ENCODE measurements at places on chromosomes 13 and 19. TPM values are rescaled to one million over a fixed set of nuclear protein-coding genes. Genes with fewer than 3 reads are reported as not detected.

Gene FFAR3
- total RNA-seq = not detected

Gene NANOS3
- 0.83 TPM for total RNA-seq

- DNase-seq = no peak
Observed at GRCh38 chr13:46620029-46620428, 67.1 kb downstream of the LRCH1 start.

- DNase-seq = no peak
Observed at GRCh38 chr19:16180611-16181010, 4.6 kb upstream of the FAM32A start.

DNA sequence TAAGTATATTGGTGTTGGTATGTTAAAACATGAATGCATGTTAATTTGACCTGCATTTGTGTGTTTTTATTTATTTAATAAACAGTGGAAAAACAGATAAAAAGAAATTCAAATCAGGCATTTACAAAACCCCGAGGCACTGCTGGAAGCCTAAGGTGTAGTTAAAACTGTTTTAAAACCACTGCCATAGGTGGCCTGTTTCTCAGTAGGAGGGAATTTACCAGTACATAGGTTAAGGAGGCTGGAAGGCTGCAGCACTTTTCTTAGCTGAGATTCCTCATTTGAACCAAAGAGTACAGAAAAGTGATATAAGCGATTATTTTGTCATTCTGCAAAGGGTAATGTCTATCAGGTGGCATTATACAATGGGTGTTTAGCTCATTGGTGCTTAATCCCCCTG lies 99.6 kb downstream of the PAN3 start:
- no peak for DNase-seq
